T-helper 2 cell (primary cell): ENCODE measurements at places on chromosomes 2 and 18.

DNA sequence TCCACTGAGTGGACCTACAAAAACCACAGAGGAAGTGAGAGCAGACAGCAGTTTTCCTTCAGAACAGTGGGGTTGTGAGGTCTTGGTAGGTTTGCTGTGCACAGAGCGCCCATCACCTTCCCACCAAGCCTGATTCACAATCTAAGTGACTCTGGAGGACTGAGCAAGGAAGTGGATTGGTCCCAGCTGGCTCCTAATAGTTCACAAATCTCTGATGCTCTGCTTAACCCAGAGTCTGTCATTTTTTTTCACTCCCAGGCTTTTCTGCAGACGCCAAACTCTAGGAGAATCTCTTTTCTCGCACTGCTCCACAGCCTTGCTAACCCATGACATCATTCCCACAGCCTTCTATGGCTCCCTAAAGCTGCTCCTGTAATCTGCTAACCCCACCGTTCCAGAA, 280.4 kb downstream of the C1D start:
- DNase-seq, result no peak

DNA sequence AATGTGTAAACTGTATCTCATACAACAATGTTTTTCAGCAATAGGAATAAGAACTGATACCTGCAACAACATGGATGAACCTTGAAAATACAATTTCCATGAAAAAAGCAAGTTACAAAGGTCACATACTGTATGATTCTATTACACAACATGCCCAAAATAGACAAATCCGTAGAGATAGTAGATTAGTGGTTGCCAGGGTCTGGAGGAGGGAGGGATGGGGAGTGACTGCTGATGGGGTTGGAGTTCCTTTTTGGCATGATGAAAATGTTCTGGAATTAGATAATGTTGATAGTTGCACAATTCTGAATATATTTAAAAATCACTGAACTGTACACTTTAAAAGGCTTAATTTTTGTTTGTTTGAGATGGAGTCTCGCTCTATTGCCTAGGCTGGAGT, 33.8 kb downstream of the UBXN4 start:
- no peak for DNase-seq

DNA sequence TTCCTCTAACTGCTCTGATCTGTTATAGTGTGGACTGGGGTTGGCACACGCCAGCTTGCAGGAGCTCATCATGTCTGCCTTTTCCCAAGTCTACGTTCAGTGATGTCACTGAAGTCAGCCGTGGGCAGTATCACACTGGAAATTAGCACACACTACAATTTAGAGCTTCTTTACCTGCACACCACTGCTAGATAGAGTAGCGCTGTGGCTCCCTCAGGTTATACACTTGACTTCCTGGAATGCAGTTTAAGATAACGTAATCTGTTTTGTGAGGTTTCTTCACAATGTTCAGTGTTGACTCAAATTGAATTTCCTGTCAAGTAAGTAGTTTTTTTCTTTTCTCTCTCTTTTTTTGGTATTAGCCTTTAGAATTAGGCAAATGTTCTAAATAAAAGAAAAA, 487.2 kb downstream of the DCDC2C start:
- DNase-seq, result no peak

- no peak for DNase-seq
Observed at GRCh38 chr2:229489016-229489415, 217.9 kb upstream of the PID1 start.

DNA sequence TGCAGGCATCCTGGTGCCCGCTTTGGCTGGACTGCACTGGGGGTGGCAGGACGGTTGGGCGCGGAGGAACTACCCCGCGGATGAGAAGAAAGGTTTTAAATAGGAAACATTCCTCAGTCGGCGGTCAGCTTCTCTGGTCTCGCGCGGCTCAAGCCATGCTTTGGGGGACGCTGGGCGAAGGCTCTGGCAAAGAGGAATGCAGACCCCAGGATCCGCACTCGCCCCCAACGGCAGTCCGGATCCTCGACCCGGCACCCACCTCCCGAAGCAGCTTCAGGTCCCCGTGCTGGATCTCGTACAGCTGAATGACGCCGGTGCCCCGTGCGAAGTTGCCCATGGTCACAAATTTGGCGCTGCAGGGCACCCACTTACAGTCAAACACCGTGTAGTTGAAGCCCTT, 686 bp upstream of the PNO1 start:
- DNase-seq, result no peak

DNA sequence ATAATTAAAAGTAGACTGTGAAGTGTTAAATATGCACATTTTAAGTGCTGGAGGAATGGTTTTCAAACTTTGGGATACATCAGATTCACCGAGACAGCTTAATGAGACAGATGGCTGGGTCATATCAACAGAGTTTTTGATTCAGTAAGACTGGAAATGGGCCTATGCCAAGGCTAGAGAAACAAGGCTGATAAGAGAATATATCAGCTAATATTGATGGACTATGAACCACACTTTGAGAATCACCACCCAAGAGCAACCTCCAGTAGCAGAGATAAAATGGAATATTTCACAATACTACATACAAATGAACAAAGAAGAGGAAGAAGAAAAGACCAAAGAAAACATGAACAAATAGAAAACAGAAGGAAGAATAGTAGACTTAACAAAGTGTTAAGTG, 450.2 kb upstream of the KLHL29 start:
- no peak for DNase-seq

DNA sequence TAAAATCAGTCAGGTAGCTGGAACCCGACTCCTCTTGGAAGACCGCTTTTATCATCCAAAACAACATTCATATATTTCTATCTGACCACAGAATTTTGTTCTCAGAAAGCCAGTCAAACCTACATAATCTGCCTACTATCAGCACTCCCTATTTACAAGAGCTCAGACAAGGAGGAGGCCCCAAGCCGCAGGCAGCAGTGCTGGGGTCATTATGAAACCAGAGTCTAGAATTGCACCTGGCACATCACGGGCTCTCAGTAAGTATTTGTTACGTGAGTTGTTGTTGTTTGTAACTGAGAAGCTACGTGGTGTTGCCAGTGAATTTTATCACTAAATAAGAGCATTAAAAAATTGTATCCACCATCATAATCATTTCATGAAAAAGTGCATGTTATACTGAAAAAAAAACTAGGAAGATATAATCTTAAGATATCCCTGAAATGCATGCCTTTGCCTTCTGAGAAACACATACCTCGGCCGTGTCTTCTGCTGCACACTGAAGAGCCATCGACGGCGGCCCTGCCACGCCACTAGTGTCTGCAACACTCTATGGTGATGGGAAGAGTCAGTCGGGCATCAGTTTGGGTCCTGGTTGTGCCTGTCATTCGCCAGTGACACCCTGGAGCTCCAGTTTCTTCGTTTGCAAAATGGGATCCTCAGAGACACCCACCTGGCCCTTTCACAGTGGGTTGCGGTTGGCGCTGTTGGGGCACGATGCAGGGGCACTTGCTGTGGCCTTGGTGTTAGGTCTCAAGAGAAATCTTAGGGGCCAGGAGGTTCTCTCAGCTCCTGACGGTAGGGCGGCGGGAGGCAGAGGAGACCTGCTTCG, 505.9 kb downstream of the EIPR1 start:
- no peak for DNase-seq

- no peak for DNase-seq
Observed at GRCh38 chr2:211035548-211036185, 479.3 kb downstream of the CPS1 start.

DNA sequence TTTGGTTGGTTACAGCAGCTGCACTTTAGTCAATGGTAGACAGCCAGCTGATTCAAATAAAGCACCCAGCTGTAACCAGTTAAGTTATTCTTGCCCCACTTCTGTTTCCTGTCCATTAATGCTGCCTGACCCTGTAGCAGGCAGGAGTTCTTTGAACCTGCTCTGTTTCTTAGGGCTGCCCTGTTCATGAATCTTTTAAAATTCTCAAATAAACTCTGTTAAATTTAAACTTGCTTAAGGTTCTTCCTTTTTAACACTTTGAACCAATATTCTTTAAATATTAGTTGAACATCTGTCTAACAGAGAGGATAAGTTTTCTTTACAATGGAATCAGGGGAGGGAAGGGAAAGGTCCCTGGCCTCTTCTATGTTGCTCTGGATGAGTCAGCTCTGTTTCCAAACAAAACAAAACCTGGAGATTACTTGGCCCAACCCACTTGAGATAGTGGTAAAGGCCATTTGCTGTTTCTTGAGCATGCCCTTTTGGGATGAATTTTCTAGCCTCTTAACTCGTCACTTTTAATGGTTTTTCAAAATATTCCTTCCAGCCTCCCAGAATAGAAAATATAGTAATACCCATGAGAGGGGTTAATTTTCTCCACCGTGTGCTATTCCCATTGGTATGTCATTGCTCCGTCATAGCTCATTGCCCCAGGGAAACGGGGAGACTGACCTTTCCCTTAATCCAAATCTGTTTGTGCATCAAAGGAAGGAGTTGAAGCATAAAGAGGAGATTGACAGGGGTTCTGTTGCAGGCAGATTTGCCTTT, 112.1 kb upstream of the FHL2 start:
- no peak for DNase-seq

GRCh38 chr2:240432820-240433801, 2.4 kb upstream of the GPC1 start:
- DNase-seq, result peak; percentile 2

- DNase-seq, result no peak
Observed at GRCh38 chr2:76826691-76827090, 695.5 kb downstream of the LRRTM4 start.

DNA sequence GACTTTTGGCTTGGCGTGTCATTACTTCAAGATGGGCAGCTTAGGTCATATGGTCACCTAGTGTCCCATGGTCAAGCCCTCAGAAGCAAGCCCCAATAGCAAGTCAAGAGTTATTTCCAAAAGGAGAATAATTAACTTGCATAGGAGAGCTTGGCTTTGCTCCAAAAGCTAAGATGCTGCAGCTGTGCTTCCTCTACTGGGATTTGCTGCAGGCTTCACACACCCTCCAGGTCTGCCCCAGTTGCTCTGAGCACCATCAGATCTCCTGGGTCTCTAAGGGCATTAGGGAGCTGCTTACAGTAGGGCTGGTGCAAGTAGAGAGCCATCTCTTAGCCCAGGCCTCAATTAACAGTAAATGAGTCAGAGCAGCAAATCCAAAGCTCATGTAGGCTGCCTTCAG, 46.6 kb downstream of the THUMPD2 start:
- no peak for DNase-seq

GRCh38 chr2:275466-275865, 10.7 kb downstream of the ACP1 start:
- DNase-seq, result no peak
